ENCODE measurements at places on chromosomes 4 and X.

- no peak for DNase-seq
Observed at GRCh38 chr4:157221895-157222770, 1.6 kb downstream of the GRIA2 start.

DNA sequence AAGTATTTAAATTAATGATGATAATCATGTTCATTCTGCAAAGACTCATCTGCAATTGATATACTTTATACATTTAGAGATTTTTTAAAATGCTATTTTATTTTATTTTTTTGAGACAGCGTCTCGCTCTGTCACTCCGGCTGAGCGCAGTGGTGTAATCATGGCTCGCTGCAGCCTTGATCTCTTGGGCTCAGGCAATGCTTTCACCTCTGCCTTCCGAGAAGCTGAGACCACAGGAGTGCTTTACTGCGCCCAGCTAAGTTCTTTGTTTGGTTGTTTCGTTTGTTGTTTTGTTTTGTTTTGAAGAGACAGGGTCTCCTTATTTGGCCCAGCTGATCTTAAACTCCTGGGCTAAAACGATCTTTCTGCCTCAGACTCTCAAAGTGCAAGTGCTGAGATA, 1541.0 kb downstream of the PCDH7 start:
- no peak for DNase-seq

GRCh38 chr4:80592950-80593349, 257.4 kb downstream of the CFAP299 start:
- DNase-seq: no peak

- no peak for DNase-seq
Observed at GRCh38 chrX:109533631-109534030, 3.0 kb upstream of the NXT2 start.

- DNase-seq: no peak
Observed at GRCh38 chrX:153845195-153845594, 14.9 kb upstream of the PDZD4 start.

DNA sequence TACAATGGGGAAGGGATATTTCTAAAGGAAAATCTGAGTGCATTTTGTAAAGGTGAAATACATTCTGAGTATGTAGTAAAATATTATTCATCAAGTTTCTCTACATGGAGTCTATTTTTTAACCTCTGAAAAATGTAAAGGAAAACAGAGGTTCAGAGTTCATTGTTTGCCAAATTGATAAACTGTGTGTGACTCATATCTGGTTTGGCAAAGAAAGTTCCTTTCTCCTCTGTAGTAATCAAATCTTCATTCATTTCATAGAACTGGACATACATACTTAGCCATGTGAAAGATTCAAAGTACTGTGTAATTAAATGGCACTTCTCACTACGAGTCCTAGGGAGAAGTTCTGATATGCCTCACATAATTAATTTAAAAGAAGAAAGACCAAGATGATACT, 61.6 kb downstream of the HPGD start:
- no peak for DNase-seq

GRCh38 chr4:64857815-64858214, 448.6 kb upstream of the TECRL start:
- no peak for DNase-seq
